ENCODE measurements at places on chromosomes 3 and 15. TPM values are rescaled to one million over a fixed set of nuclear protein-coding genes. Genes with fewer than 3 reads are reported as not detected.

AADACL2 gene
- not detected for polyA plus RNA-seq

GP5 gene
- 0.91 TPM for polyA plus RNA-seq

- no peak for DNase-seq
Observed at GRCh38 chr15:52100807-52101442, 11.7 kb downstream of the BCL2L10 start.

PTH1R gene
- 260 TPM for polyA plus RNA-seq

GRCh38 chr15:34070003-34070402 lies 31.0 kb upstream of the AVEN start:
- no peak for DNase-seq

GRCh38 chr3:44045476-44046275 lies 196.0 kb upstream of the TOPAZ1 start:
- DNase-seq: no peak

DNA sequence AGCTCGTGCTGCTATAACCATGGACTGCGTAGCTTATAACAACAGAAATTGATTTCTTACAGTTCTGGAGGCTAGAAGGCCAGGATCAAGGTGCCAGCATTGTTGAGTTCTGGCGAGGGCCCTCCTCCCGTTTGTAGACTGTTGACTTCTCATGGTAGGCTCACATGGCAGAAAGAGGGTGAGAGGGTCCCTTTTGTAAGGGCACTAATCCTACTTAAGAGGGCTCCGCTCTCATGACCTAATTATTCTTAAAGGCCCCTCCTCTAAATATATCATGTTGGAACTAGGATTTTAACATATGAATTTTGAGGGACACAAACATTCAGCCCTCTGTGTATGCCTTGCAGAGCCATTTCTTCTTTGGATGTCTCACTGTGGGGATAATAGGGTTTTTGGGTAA lies 28.8 kb upstream of the PYDC2 start:
- DNase-seq: no peak

GRCh38 chr3:117252208-117252607 lies 542.6 kb downstream of the TUSC7 start:
- no peak for DNase-seq

DNA sequence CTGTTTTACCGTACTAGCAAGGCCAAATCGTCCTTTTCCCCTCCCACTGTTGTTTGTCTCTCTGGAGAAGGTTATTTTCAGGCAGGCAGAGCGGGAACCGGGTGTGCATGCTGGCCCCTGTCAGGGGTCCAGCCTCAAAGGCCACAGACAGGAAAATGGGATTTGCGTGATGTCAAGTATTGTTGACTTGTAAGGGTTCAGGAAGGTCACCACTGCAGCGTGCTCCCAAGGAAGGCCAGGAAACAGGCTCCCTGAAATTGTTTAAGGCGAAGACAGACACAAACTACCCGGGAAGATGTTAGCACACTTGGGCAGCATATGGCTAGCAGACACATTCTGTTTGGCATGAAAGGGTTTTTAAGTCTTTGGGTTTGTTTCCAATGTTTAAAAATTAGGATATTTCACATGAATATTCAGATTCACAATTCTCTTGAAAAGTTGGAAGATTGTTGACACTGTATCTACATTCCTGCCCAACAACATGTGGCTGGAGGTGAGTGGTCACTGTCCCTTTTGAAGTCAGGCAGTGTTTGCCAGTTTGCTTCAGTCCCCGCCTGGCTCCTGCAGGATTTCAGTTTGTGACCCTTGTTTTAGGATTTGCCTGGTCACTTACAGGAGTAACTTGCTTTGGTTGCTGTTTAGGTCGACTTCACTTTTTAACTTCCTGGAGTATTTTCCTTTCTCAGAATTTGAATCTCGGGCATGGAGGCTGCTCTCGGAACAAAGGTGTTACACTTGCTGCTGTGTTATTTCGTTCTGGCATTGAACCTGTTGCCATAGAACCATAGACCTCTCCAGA lies 90.4 kb downstream of the BDH1 start:
- DNase-seq: no peak

ADAMTSL3 gene
- polyA plus RNA-seq: 5.3 TPM

- no peak for DNase-seq
Observed at GRCh38 chr15:63772520-63772919, 61.2 kb downstream of the HERC1 start.

- no peak for DNase-seq
Observed at GRCh38 chr15:50150851-50151250, 31.1 kb upstream of the SLC27A2 start.

- DNase-seq: no peak
Observed at GRCh38 chr15:83626171-83626802, 27.6 kb upstream of the ADAMTSL3 start.

GUCA1C gene
- polyA plus RNA-seq: 0.26 TPM

TBCCD1 gene
- polyA plus RNA-seq: 21.5 TPM

DNA sequence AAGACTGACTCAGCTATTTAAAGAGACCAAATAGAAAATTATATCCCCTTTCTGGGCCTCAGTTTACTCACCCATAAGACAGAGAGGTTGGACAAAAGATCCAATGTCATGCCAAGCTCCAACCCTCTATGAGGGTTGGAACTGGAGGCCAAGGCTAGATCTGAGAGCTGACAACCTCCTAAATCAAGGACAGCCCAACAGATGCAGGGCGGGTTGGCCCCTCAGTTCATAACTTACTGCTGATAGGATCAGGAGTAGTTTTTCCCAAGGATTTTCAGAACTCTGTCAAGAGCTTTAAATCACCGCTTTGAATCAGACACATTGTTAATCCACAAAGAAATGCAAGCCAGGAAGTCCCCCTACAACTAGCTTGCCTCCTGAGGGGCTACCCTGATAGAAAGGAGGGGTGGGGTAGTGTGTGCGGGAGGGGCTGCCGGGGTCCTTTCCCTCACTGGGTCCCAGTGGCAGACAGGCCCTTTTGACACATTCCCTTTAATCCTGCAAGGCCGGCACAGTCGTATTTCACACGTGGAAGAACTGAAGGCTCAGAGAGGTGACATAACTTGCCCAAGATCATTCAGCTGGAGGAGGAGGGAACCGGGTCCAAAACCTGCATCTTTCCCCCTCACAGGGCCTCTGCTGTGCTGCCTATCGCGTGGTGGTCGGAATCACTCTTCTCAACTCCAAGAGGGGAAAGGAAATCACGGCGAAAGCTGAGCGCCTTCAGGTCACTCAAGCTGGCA lies 21.4 kb downstream of the BMF start:
- DNase-seq: no peak

DNA sequence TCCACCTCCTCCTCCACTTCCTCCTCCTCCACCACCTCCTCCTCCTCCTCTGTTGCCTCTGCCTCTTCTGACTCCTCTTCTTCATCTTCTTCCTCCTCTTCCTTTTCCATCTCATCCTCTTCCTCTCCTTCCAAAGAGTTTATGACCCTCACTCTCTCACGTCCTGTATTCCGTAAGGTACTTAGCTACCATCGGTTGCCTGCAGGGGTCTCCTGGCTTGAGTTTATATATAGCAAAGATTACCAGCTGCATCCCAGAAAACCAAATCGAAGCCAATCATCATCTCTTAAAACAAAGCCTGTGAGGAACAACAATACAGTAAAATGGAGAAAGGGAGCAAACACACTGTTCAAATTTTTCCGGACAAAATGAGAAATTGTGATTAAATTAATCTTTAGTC lies 317.4 kb downstream of the C3orf38 start:
- no peak for DNase-seq

ZPLD1 gene
- polyA plus RNA-seq: 0.45 TPM

DNA sequence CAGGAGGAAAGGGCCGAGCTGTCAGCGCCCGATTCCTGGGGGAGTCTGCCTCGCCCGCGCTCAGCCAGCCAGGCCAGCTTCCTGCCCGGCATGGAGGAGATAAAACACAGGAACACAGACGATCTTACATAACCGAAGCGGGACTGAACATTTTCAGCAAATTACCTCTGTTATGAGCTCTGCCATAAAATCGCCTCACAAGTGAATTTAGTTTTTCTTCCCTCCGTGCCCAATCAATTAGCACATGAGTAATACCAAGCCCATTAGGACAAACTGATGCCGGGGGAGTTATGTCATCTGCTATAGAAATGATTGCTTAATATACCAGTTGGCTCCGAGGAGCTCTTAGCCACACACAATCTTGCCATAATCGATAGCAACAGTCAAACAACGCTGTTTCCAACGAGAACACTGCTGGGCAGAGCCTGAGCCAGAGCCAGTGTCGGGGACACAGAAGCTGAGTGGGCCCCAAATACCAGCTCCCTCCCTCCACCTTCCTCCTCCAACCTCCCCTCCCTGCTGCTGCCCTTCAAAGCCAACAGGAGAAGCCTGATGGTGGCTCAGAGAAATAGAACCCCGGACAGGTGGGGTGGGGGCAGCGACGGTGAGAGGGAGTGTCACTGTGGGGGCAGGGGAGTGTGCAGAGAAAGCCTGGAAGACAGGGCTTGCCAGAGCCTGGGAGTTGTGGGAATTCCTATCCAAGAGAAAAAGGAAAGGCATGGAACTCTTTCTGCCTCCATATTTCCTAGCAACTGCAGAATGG lies 279.4 kb upstream of the TLE3 start:
- DNase-seq: peak; percentile 29

GRCh38 chr15:63020759-63021430 lies 21.7 kb upstream of the TPM1 start:
- DNase-seq: no peak

DNA sequence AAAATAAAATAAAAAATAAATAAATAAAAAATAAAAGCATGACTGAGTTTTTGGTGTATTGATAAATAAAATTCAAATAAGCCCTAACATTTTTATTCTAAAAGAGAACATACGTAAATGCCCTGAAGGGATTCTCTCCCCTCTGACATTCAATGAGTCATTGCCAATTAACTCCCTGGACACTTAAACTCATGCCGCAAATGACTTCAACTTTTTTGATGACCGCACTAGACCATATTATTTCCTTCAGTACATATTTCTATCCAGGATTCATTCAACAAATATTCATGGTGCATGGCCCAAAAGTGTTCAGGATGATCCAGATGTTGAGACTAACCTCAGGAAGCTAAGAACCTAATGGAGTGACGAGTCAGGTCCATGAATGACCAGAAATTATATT lies 195.9 kb upstream of the LRRN1 start:
- no peak for DNase-seq

All from right renal pelvis (tissue), 4 donors.